ENCODE measurements at places on chromosomes 12 and 14.
A peak's percentile ranks its signal among the peaks of the same experiment; 100 is the strongest.

GRCh38 chr14:106417224-106418049 lies 891.1 kb downstream of the TMEM121 start:
- peak; percentile 92 for DNase-seq

DNA sequence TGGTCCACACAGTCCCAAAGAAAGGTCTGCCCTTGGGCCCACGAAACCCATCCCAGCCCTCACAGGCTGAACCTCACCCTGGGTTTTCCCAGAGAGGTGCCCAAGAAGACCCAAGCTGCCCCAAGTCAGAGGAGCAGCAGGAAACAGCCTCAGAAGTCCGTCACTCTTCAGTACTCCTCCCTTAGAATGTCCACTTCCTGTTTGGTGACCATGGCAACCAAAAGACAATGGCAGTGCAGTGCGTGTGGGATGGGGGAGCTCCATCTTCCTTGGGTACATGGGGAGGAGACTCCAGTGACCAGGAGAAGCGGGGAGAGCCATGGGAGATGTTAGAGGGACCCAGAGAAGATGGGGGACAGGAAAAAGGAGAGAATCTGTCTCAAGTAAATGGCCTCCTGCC lies 11.3 kb downstream of the SELPLG start:
- DNase-seq: peak; percentile 19

GRCh38 chr14:32027255-32027939 lies 49.7 kb upstream of the ARHGAP5 start:
- no peak for DNase-seq

GRCh38 chr12:89154743-89155499 lies 197.4 kb downstream of the DUSP6 start:
- no peak for DNase-seq

GRCh38 chr12:124506145-124506831 lies 61.1 kb downstream of the NCOR2 start:
- no peak for DNase-seq

DNA sequence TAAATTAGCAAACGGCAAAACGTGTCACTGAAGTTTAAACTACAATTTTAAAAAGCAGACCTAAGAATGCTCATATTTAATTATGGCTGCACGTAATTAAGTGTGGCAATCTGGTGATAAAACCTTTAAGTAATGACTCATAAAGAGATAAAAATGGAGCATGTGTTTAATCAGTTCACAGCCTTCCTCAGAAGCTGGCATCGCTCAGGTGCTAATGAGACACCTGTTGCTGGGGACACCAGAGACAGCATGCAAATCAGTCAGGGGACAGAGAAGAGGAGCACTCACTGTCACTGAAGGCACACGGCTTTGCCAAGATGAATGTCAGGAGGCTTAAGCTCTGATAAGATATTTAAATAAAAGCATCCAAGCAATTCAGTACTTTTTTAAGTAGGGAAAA lies 840.3 kb downstream of the GALC start:
- DNase-seq: no peak

GRCh38 chr12:20320552-20320951 lies 47.8 kb upstream of the PDE3A start:
- DNase-seq: no peak

DNA sequence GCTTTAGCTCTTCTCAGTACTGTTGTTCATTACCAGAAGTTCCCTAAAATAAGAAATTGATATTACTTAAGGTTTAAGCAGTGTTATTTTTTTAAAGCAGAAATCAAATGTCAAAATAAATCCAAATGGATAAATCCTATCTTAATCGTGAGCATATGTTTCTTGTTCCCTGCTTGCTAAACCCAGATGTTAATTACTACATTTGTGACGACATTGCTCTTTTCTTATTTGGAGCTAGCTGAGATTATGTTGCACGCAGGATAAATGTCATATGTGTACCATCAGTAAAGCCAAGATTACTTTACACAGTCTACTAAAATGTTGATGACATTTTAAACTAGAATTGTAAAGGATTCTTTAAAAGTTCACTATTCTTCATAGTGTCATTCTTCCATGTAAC lies 157.5 kb downstream of the PLCZ1 start:
- no peak for DNase-seq

- no peak for DNase-seq
These were observed 2.5 kb upstream of the CPNE6 start for GRCh38 chr14:24068711-24069410.

DNA sequence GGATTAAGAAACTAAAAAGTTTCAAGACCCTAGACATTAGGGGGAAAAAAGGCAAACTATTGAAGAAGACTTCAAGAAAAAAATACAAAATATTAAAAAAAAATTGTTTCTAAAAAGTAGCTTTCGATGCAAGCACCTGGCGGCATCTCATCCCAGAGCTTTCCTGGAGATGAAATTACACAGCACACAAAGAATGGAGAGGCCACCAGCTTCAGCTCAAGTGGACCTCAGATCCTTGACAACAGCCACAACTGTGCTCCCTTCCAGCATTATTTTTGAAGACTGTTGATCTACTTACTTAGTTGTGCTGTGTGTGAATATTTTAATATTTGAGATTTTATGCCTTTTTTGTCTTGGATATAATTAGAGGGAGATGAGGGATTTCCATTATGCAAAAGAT lies 479.0 kb downstream of the GLT1D1 start:
- no peak for DNase-seq

GRCh38 chr12:40225337-40225983 lies 663 bp downstream of the LRRK2 start:
- DNase-seq: no peak

DNA sequence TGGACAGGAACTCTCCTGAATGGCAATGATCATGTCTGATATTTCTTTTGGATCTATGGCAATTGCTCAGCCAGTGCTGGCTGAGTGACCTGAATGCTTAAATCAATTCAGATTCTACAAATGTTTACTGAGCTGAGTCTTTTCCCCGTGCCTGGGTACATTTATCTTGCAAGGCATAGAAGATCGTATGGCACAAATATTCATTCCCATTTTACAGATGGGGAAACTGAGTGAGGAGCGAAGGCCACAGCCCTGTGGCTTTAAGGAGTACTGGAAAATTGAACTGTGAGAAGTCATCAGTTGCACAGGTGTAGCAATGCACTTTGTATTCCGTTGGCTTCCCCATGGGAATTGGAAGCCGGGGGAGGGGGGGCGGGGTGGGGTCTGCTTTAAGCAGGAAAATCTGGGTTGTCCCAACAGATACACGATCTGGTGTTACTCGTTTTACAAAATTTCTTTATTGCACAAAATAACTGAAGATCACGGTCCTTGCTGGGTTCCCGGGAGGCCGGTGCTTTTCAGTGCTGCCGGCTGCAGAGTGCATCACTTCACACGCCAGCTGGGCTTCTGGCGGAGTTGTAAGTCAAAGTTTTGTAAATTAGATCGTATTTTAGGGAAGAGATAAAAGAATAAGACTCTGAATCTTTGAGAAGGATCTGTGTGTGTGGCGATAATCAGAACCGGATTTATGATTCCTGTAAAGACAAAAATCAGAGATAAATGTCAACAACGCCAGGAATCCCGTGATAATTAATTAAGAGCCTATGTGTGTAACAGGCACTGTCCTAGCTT lies 75.0 kb upstream of the MAP1LC3B2 start:
- DNase-seq: no peak

GRCh38 chr14:50733494-50733893 lies 65.4 kb upstream of the SAV1 start:
- no peak for DNase-seq

GRCh38 chr12:108773798-108774788 lies 42.8 kb upstream of the CORO1C start:
- DNase-seq: no peak

GRCh38 chr14:52583544-52583943 lies 30.9 kb downstream of the GPR137C start:
- DNase-seq: no peak

DNA sequence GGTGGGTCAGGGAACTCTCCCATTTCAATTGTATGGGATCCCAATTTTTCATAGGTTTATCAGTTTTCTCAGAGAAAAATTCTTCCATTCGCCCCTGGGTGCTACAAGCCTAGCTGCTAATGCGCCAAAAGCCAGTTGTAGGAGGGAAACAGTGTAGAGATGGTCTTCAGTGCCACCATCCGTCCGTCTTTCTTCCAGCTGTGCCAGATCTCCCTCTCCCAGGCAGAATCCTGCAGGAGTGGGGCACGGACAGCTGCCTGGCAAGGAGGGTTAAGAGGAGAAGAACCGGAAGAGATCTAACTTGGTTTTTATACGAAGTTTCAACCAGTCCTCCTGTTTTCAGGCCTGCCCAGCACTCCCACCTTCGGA lies 38.9 kb upstream of the FUT8 start:
- DNase-seq: no peak

- no peak for DNase-seq
These were observed 50.7 kb downstream of the LIN52 start for GRCh38 chr14:74135426-74135825.

DNA sequence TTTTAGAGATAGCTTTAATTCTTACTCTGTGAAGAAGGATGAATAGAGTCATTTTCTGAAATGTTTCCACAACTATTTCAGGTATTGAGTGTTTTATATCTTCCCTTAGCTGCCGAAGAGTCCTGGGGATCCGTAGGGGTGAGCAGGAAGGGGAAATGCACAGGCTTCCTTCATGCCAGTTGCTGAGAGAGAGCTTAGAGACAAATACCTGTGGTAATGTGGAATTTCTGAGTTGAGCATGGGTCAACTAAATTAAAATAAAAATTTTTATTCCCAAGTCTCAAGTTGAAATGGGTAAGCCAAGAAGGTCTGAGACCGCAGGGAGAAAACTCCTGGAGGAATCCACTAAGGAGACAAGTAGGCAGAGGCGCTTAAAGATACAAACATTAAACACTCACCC lies 185.7 kb downstream of the DAD1 start:
- no peak for DNase-seq

DNA sequence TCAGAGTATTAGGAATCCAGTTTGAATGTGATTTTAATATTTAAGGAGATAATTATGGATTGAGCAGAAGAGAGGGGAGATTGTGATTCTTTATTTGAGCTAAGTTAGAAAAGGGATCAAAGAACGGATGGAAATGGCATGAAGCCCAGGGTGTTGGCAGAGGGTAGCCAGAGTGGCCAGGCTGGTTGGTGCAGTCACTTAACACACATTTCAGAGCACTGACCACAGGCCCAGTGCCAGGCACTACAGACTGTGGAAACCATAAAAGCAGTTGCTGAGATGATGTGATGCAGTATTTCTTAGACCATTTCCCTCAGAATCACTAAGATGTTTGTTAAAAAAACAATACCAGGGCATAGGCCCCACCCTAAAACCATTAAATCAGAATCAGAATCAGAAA lies 167.7 kb upstream of the AMIGO2 start:
- DNase-seq: no peak

DNA sequence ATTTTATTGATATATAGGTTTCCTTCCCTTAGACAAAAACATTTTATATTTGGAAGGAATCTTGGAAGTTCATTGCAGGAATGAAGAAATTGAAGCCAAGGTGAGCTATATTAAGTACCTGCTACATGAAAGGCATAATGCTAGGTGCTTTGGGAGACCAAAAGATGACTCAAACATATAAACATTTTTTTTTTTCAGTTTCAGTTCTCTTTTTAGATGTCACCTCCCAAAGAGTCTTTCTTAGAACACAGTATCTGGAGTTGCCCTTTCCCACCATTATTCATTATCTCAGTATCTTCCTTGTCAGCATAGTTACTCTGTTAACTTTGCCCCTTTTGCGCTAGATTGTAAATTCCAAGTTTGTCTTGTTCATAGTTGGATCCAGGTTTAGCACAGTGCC lies 1.1 kb downstream of the LIN52 start:
- no peak for DNase-seq

- no peak for DNase-seq
These were observed 149.4 kb downstream of the METTL25 start for GRCh38 chr12:82507686-82508085.

- no peak for DNase-seq
These were observed 60.0 kb downstream of the CHGA start for GRCh38 chr14:92982956-92983355.

GRCh38 chr12:66137937-66138336 lies 7.4 kb upstream of the LLPH start:
- no peak for DNase-seq

DNA sequence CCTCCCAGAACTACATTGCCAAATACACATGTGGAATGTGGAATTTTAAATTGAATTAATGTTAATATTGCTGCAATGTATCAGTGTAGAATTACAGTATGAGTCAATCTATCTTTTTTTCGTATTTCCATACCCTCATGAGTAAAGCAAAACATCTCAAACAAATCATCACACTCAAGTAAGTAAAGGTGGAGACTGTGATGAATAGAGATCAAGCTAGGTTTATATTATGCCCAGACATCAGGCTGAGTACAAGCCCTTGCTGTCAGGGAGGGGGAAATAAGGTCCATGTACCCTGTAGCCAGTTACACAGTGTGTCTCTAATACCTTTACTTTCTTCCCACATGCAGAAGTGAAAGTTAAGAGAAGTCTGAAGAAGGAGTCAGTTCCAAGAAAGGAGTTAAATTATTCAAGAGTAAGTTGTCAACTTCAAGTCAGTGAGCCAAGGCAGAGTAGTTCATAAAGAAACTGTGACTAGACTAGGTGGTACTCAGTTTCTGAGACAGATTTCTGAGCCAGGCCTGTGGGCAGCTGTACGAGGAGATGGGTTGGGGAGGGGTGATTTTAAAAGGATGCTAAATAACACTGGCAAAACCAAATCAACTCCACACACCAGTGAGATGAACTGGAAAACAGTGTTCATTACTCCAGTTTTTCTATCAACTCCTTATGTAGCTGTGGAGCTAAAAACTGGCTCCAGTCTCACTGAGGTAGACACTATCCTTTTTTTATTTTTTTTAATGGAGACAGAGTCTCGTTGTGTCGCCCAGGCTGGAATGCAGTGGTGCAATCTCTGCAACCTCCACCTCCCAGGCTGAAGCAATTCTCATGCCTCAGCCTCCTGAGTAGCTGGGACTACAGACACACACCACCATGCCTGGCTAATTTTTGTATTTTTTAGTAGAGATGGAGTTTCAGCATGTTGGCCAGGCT lies 23.8 kb upstream of the STK38L start:
- DNase-seq: no peak

- DNase-seq: no peak
These were observed 1337.6 kb downstream of the LRFN5 start for GRCh38 chr14:42944284-42944683.

Data from stimulated activated CD4-positive, alpha-beta T cell treated with anti-CD3 and anti-CD28 coated beads, Interleukin-4, amount 100 ng/mL, for 24 hours (primary cell).